ENCODE measurements at places on chromosomes 1 and 21.

- DNase-seq: no peak
These were observed 41.9 kb upstream of the SLC19A2 start for GRCh38 chr1:169527451-169528214.

DNA sequence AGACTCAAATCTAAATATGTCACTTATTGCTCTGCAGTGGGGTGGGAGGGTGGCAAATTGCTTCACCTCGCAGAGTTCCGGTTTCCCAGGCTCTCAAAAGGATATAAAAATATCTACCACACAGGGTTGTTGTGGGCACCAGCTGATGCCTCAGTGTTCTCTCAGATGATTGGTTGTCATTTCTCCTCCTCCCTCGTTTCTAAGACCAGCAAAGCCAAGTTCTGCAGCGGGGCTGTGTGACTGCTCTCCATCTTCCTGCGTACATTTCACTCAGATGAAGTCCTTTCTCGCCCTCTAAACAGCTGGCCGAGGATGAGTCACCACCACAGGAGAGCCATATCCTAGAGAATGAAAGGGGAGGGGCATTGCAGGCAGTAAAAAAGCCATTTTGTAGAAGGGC lies 35.0 kb upstream of the VWA5B1 start:
- DNase-seq: no peak

- DNase-seq: peak; percentile 34
These were observed 31.0 kb upstream of the CD1D start for GRCh38 chr1:158149577-158150269.

- no peak for DNase-seq
These were observed 5.9 kb downstream of the ITLN1 start for GRCh38 chr1:160879056-160879455.

- no peak for DNase-seq
These were observed 27.6 kb downstream of the ZNF496 start for GRCh38 chr1:247304031-247304430.

DNA sequence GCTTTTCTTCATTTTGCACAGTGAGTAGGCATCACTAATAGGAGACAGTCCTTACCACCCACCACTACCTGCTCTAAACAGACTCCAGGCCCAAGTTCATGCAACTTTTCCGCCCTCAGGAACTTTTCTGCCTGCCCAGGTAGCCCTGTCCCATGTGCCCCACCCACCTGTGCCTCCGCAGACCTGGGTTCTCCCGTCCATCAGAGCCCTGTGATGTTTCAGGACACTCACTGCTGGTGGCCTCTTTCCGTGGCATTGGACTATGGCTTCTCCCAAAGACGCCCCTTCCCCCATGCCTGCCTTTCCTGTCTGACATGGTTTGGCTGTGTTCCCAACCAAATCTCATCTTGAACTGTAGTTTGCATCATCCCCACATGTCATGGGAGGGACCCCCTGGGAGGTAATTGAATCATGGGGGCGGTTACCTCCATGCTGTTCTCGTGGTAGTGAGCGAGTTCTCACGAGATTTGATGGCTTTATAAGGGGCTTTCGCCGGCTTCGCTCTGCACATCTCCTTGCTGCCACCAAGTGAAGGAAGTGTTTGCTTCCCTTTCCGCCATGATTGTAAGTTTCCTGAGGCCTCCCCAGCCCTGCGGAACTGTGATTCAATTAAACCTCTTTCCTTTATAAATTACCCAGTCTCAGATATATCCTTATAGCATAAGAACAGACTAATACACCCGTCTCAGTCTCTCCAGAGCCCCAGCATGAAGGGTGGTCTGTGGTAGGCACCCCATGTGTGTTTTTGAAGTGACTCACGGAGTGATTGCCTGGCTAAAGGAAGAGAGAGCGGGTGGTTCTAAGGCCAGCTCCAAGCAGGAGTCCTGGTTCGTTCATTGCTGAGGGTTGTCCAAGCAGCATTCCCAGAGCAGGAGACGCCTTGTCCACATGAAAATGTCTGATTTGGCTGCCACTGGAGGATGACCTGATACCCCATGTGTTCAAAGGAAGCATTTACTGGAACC lies 86.0 kb upstream of the ZBTB40 start:
- DNase-seq: peak; percentile 15

GRCh38 chr1:221868593-221869303 lies 126.9 kb upstream of the DUSP10 start:
- DNase-seq: no peak

DNA sequence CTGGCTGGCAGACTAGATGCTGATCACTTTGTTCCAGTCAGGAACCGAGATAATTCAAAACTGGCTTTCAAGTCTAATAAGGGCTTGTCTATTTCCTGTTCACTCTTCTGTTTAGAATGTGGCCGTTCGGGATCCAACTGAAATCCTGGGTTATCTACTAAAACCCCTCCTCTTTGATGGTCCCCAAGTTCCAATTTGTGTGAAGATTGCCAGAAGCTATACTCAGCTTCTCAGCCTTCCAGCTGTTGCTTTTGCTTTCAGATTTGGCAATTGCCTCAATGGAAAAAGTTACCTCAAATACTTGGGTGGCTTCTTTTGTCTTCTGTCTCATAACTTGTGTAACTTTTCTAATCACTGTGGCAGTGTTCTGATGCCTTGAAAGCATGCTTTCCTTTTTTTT lies 43.7 kb downstream of the BTBD8 start:
- DNase-seq: no peak

GRCh38 chr1:210237479-210237878 lies 4.9 kb downstream of the SERTAD4 start:
- no peak for DNase-seq

DNA sequence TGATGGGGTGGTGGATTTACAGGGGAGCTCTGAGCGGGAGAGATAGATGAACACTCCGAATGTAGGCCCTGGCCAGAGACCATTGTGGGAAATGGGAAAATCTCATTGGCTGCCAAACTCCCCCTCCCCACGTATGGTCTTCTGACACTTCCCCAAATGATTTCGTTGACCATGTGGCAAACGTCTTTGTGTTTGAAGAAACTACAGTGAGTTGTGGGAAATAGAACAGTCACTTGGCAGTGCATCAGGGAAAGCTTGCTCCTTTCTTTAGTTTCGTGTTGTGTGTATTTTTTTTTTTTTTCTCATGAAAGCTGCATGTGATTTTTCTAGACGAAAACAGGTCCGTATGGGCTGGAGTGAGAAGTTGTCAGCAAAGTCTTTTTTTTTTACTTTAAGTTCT lies 25.0 kb upstream of the GRIK3 start:
- no peak for DNase-seq

GRCh38 chr1:229004066-229004833 lies 266.7 kb upstream of the RAB4A start:
- no peak for DNase-seq

DNA sequence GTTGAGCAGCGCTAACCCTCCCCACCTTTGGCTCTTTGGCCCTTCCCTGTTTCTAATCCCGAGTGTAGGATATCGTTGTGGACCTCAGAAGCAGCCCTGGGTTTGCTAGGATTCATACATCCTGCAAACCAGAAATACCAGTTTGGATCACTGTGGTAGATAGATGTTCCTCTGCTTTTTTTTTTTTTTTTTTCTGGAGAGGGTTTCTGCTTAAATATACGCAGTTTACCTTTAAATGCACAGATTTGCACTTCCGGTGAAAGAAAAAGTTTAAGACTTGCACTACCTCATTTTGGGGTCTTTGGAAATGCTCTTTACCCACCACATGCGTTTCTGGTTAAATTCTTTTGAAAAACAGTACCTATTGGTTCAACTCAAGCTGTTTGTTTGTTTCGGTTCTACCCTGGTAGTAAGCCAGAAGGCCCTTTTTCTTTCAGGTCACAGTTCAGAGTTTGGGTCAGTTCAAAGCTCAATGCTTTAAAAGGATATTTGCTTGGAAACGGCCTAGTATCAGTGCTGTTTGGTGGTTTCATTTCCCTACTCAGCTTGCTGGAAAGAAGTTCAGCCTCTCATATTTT lies 908 bp downstream of the DDI2 start:
- DNase-seq: no peak

GRCh38 chr1:175173531-175173930 lies 19.0 kb downstream of the KIAA0040 start:
- no peak for DNase-seq

DNA sequence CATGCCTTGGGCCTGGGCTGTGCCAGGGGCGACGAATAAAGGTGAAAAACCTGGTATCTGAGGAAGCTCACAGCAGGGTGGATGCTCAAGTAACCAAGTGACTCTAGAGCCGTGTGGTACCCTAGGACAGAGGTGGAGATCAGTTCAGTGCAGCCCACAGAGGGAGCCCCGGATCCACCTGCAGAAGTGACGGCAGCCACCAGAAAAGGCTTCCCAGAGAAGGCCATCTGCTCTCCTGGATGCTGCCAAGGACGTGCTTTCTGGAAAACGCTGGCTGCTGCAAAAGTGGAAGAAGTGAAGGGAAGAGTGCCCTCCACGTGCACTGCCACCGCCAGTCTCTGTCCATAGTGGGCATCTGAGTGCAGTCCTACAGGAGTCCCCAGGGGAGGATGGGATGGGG lies 27.7 kb downstream of the TMCO4 start:
- DNase-seq: no peak

GRCh38 chr1:212070720-212071302 lies 35.3 kb downstream of the DTL start:
- peak; percentile 18 for DNase-seq

DNA sequence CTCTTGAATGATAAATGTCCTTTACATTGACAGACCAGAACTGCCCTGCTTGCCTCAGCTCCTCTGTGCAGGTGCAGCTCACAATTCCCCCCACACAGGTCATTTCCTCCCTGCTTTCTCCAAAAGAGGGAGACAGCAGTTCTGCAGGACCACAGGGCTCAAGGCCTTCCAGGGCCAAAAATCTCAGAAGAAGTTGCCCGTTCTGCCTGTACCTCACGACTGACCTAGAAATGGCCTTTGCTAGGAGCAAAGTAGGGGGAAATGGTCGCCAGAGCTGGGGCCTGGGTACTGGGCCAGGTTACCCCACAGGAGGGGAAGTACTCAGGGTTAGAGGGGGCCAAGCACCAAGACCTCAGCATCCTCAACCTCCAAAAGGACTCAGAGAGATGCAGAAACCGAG lies 11.1 kb downstream of the RNU1-2 start:
- no peak for DNase-seq

GRCh38 chr21:38227401-38227800 lies 29.4 kb upstream of the KCNJ15 start:
- no peak for DNase-seq

DNA sequence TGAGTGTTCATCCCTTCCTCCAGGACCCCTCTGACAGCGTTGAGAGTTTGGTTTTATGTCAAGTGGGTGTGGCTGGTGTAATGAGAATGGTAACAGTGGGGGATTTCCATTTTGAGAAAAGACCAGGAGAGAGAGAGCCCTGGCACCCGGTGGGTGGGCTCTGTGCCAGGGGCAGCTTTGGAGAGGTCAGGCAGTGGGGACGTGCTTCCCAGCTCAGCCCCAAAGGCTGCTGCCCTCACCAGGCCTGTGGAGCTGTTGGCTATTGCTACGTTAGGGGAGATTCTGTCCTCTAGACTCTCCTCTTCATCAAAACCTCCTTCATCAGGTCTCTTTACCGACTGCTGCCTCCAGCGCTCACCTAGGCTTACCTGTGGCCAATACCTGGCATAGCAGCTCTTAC lies 176.3 kb downstream of the PTPRU start:
- no peak for DNase-seq

GRCh38 chr1:64597113-64597512 lies 127.2 kb downstream of the CACHD1 start:
- no peak for DNase-seq

DNA sequence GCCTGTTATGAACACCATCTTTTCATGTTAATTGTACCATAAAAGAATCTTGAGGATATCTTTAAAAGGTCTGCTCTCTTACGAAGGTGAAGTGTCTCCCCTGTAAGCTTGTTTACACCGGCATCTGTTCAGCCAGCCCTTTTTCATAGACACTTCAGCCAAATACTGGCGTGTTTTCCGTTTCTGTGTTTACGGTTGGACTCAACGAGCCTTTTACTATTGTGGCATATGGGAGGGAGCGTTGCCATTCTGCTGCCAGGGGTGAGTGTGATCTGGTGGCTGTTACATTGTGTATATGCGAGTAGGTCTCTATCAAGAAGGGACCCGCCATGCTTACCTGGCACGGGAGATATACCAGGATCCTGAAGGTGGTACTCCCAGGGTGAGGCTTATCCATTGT lies 433.8 kb downstream of the CAMTA1 start:
- DNase-seq: peak; percentile 33

DNA sequence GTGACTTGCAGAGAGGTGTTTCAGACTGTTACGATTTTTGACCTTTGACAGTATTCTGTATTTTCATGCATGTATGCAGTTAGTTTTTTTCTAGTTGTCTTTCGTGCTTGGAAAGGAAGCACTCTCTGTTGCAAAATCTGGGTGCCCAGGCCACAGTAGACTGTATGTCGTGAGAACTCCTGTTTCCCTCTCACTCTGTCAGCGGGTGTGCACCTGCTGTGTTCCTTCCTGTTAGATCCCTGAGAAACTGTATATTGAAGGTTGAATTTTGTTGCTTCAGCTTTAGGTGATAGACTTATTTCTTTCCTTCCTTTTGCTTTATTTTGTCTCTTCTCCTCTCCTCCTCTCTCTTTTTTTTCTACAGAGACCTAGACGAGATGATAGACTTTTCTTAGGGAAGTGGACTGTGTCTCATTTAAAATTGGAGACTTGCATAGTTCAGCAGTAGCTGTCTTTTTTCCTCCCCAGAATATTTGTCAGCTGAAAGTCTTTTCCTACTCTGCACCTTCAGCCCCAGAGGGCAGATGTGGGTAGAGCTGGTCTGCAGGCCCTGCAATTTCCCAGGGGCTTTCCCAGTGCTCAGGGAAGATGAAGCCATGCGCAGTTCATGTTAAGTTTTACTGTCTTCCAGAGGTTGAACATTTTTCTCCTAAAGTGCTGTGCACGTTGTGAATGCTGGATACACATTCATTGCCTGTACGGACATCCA lies 1.4 kb downstream of the TRAPPC10 start:
- DNase-seq: no peak

- DNase-seq: no peak
These were observed 44.5 kb downstream of the RPS6KA1 start for GRCh38 chr1:26574018-26574417.

- DNase-seq: no peak
These were observed 262.1 kb upstream of the SGIP1 start for GRCh38 chr1:66271904-66272254.

DNA sequence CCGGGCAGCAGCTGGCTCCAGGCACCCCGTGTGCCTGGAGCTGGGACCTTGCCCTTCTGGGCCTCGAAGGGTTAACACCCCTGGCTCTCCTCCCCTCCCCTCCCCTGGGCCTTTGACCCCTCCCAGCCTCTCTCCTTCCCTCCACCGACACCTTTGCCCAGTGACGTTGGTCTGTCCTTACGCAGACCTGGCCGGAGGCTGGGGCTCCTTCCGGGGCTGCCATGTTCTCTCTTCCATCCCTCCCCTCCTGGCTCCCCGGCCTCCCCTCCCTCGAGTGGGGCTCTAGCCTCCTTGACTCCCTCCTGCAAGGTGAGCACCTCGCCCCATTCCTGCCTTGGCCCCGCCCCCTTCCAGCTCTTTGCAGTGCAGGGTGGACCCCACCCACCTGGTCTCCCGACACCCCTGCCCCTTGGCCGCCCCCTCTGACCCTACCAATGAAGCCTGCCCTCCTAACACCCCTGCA lies at the start of gene TMEM82:
TSS of gene TMEM82 (plus strand) at position 161 of the 463 bp plus-strand sequence. CDS start at position 222, 61 bp downstream.
- no peak for DNase-seq

- no peak for DNase-seq
These were observed 823 bp upstream of the PRKAA2 start for GRCh38 chr1:56644064-56644918.
